Activated CD4-positive, alpha-beta T cell treated with anti-CD3 and anti-CD28 coated beads, Interleukin-2, amount 50 U/mL, for 24 hours (primary cell): ENCODE measurements at places on chromosomes 12 and 14.

DNA sequence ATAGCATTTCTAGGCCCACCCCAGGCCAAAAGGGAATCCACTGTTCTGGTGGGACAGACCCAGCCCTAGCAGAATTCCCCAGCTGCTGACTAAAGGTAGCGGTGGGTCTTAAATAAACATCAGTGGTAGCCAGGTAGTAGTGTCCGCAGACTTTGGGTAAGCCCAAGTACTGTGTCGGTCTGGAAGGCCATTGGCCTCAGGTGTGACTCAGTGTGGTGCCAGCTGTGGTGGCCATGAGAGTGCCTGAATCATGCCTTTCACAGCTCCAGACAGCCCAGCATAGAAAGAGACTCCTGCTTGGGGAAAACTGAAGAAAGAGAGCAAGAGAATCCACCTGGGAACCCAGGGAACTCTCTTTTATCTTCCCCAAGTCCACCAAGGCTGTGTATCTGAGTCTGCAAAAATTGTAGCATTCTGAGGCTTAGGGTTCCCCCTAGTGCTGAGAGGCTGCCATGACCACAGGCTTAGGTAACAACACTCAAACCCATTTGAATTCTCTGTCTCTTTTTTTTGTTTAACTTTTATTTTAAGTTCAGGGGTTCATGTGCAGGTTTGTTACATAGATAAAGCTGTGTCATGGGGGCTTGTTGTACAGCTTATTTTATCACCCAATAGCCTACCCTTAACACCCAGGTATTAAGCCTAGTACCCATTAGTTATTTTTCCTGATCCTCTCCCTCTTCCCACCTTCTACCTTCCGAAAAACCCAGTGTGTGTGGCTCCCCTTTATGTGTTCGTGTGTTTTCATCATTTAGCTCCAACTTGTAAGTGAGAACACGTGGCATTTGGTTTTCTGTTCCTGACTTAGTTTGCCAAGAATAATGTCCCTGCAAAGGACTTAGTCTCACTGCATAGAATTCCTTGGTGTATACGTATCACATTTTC lies 16.7 kb upstream of the CD163L1 start:
- DNase-seq = peak; percentile 33

DNA sequence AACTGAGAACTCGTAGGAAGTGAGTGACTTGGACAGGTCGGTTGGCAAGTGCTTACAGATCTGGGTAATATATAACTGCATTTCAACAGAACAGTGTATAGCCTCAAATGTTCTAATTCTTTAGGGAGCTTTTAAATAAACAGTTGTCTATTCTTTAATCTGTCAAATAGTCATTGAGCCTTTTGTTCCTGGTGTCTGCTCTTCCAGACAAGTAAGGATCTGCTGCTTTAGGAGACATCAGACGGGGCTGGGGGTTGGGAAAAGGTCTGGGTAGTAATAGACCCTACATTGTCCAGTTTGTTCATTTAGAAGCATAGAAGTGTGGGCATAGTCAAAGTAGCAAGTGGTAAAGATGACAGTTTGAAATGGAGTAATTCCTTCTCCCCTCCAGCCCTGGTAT lies 2.0 kb downstream of the PTPN11 start:
- no peak for DNase-seq

- DNase-seq = no peak
Observed at GRCh38 chr12:27498761-27499160, 25.2 kb upstream of the PPFIBP1 start.

GRCh38 chr14:39956372-39956771 lies 524.1 kb upstream of the FBXO33 start:
- DNase-seq = no peak

DNA sequence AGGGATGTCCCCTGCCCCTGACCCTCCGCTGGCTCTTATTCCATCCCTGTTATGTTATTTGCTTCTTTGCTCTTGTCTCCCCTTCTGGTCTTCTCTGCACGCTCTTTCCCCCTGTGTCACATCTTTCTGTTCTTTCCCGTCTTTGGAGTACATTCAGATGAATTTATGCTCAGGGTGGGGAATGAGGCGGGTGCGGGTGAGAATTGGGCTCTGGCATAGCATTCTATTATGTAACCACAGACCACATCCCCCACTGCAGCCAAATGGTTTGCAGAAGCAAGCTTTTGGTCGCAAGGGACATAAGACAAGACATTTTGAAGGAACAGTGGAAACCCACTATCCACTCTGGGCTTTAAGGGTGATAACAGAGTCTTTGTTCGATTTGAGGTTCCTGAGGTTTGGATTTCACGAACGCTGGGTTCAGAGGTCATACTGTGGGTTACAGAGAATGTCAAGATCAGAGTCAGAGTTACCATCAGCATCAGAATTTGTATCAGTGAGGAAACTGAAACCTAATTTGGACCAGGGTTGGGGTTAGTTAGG lies 3.8 kb downstream of the ENDOU start:
- DNase-seq = no peak

GRCh38 chr14:93025055-93025454 lies 90.7 kb downstream of the ITPK1 start:
- DNase-seq = no peak

DNA sequence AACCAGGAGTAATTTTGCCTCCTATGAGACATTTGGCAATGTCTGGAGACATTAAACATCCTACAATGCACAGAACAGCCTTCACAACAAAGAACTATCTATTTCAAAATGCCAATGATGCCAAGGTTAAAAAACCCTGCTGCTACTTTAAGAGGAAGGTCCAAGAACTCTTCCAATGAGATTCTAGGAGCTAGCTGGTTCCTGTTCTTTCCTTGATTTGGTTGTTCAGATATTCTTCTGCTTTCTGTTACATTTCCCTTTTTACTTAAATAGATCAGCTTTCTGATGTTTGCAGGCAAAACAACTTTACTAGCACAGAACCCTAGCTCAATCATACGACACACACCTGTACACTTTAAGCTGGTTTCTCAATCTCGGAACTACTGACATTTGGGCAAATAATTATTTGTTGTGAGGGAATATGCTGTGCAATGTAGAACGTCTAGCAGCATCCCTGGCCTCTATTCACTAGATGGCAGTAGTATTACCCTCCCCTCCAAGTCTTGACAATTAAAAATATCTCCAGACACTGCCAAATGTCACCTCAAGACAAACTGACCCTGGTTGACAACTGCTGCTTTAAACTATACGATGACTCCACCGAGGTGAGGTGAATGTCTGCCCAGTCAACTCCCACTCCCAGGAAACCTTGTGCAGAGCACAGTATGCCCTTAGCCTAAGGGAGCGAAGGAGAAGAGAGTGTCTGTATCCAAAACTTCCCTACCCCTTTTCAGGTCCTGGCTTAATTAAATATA lies 4.4 kb downstream of the BLTP3B start:
- DNase-seq = no peak

DNA sequence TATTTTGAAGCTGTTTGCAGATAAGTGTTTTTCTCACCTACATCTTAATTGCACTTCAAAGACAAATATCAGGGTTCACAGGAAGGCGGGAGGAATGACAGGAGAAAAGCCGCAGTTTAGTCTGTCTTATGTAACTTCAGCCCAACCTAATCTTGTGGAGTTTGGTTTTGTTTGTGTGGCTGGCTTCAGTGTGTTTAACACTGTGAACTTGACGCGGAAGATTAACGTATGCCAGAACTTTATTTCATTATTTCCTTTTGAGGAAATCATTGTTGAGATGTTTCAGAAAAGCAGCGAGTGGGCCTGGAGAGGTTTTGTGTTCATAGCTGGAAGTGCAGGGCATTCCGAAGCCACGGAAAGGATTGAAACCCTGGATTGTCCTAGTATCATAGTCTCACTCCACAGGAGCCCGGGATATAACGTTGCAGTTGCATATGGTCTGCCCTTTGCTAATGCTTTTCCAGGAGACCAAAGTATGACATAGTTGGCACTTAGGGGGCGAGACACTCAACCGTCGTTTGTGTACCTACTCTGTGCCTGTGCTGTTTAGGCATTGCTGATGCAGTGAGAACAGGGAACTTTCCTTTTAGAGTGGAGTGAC lies 2.0 kb downstream of the PELI2 start:
- DNase-seq = no peak

DNA sequence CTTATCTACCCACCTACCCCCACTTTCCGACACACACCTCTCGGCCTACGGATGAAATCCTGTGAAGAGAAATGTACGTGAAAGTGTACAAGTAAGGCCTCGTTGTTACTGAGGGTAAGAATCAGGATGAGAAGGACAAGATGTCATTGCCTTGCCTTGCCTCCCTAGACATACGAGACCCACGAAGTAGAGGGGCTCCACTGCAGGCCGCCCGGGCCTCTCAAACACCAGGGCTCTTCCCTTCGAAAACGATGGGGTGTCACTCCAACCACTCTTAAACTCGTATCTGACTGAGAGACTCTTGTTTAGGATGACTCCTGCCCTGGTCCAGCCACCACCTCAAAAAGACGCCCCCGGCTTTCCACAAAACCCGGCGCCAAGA lies 498 bp downstream of the RACGAP1 start:
- DNase-seq = no peak

GRCh38 chr12:131896811-131897270 lies 2.4 kb downstream of the ULK1 start:
- no peak for DNase-seq

GRCh38 chr12:108478611-108479206 lies 36.4 kb upstream of the FICD start:
- DNase-seq = no peak

DNA sequence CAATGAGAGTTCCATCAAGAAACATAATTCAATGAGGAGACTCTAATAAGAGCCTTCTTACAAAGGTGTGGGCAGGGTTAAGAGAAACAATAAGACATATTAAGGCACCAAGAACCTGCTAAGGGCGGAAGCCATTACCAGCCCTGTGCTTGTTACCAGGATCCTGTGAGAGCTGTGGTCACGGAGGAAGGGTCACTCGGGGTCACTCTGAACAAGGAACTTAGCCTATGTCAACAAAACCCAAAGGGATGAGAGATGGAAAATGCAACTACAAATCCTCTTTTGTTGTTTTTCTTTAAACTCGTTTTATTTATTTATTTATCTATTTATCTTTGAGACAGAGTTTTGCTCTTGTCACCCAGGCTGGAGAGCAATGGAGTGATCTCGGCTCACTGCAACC lies 460.4 kb upstream of the CCDC196 start:
- no peak for DNase-seq
